A549 treated with AZD2906 at 1 μM for 4 hours (cell line): ENCODE measurements at places on chromosomes 5 and 9. TPM values are rescaled to one million over a fixed set of nuclear protein-coding genes. Genes with fewer than 3 reads are reported as not detected.

Gene SERF1A
- 0.63 to 1.8 TPM (median 0.89 TPM) in 5 replicates for total RNA-seq

Gene PIK3R1
- 6.4 to 9.6 TPM (median 7.6 TPM) in 5 replicates for total RNA-seq

Gene TMEM171
- 4.0 to 5.8 TPM (median 4.7 TPM) in 5 replicates for total RNA-seq

Gene C5orf63
- 3.4 to 4.8 TPM (median 3.9 TPM) in 5 replicates for total RNA-seq

Gene OGN
- total RNA-seq, result not detected in 5 replicates

Gene BNC2
- 4.6 to 6.9 TPM (median 6.4 TPM) in 5 replicates for total RNA-seq

Gene IFNA21
- total RNA-seq, result not detected in 5 replicates

Gene BTNL3
- not detected in 5 replicates for total RNA-seq

Gene PCDHGC5
- total RNA-seq, result 0.02 to 0.03 TPM in 2 of 5 replicates, not detected in the others

Gene CACNA1B
- total RNA-seq, result 0.02 to 0.06 TPM (median 0.03 TPM) in 5 replicates

Gene SLC6A3
- total RNA-seq, result 1.00 to 2.2 TPM (median 1.3 TPM) in 5 replicates

Gene SLC25A2
- total RNA-seq, result not detected in 5 replicates

Gene LCN6
- total RNA-seq, result not detected in 5 replicates
